ENCODE measurements at places on chromosomes 4 and X.

- no peak for DNase-seq
These were observed 85.2 kb downstream of the ACOX3 start for GRCh38 chr4:8355306-8355705.

- no peak for DNase-seq
These were observed 54.5 kb upstream of the WDR1 start for GRCh38 chr4:10171055-10171454.

DNA sequence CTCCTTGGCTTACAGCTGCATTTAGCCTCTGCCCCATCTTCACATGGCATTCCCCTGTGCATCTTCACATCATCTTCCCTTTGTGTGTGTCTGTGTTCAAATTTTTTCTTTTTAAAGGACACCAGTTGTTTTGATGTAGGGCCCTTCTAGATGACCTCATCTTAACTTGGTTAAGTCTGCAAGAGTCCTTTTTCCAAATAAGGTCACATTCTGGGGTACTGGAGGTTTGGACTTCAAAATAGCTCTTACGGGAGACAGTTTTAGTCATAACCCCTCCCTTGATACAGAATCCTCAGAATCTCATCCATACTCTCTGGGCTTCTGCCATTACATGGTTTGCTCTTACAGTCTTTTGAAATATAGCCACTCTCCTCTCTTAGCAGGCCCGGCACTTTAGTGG lies 231.5 kb upstream of the ATP6AP2 start:
- no peak for DNase-seq

DNA sequence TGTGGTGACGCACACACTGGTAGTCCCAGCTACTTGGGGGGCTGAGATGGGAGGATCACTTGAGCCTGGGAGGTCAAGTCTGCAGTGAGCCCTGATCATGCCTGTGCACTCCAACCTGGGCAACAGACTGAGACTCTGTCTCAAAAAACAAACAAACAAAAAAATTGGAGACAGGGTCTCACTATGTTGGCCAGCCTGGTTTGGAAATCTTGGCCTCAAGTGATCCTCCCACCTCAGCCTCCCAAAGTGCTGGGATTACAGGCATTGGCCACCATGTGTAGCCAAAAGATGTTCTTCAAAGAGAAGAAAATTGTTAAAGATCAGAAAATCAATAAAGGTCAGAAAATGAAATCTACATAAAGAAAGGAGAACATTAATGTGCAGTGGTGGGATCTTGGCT lies 41.7 kb upstream of the ABCG2 start:
- DNase-seq, result no peak

All from left hindlimb (tissue), 1 donor.